ENCODE measurements at places on chromosomes 1 and 21.

GRCh38 chr1:243896313-243896712 is 46.3 kb upstream of the AKT3 start:
- no peak for DNase-seq

GRCh38 chr1:12244585-12244984 is 14.8 kb downstream of the VPS13D start:
- no peak for DNase-seq

GRCh38 chr1:228212415-228212965 is 4.6 kb downstream of the OBSCN start:
- DNase-seq, result no peak

- no peak for DNase-seq
Observed at GRCh38 chr21:37071561-37072273, 1.2 kb downstream of the PIGP start.

DNA sequence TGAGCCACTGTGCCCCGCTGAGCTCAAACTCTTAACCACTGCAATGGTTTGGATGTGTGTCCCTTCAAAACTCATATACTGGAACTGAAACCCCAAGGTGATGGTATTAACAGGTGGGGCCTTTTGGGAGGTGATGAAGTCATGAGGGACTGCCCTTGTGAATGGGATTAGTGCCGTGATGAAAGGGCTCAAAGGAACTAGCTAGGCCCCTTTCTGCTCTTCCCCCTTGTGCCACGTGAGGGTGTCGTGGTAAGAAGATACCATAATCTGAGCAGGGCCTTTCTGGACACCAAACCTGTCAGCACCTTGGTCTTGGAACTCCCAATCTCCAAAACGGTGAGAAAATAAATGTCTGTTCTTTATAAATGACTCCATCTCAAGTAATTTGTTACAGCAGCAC is 45.5 kb upstream of the SPOCD1 start:
- no peak for DNase-seq

DNA sequence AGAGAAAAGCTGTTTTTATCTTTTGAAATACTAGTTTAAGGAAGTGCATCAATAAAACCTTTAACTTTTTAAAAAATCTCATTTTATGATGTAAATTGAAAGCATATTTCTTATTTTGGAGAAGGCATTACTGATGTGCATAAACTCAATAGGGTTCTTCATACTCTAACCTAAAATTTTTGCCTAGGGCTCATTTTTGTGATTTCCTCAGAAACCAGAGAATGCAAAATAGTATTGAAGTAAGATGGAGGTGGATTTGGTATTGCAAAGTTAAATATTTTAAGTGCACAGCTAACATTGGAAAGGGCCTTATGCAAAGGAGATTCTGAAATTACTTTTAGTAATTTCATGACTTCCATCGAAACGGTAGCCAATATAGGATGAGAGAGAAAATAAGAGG is 101.9 kb downstream of the PTGER3 start:
- DNase-seq, result no peak

DNA sequence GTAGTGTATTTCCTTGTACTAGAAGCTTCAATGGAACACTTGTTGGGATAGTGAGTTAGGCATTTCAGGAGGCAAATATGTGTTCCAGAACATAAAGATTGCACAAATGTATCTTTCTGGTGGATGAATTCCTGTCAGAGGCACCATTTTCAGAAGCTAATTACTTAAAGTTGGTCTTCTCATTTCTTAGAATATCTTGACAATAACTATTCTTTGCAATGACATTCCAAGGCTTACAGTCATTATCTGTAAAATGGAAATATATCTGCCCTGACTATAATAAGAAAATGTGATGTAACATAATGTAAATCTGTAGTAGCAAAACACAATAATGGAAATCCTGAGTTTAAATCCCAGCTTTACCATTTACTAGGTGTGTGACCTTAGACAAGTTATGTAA is 2.7 kb downstream of the VCAM1 start:
- DNase-seq, result no peak

DNA sequence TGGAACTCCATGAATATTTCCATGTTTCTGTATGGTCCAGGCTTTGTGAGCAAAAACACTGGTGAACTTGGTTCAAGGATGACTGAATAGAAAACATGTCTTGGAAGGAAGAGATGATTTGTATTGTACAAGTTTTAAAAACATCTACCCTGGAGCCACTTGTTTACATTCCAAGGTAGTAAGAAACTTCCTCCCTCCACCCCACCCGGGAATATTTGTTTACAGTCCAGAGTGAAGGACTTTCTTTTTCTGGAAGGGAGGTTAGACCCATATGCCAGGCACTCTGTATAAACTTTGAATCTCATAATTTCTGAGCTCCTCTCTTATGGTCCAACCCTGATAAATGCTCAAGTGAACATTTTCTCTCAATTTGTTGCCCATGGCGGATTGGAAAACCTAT is 323.3 kb upstream of the LYPLAL1 start:
- DNase-seq, result no peak

DNA sequence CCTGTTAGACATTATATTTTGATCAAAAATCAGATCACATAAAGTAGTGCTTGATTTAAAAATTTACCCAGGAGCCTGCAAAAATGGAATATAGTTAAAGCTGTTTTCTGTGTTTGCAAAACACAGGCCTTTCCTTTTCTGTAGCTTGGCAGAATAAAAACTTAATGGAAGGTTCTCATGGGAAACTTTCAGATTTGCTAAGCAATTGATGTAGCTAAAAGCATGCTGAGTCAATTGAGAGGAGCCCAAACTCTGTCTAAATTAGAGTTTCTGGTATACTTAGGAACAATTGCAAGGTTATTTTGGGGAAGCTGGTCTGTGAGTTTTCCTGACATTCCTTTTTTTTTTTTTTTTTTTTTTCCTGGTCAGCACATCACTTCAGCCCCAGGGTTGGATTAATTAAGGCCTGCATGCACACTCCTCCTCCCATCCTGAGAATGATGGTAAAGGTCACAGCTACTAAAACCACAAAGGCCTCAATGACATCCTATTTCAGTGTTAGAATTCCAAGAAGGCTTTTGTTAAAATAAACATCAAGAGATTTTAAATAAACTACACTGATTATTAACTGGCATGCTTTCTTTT is 608.7 kb downstream of the PLPP3 start:
- no peak for DNase-seq

GRCh38 chr1:224118688-224119087 is 4.8 kb downstream of the FBXO28 start:
- no peak for DNase-seq

DNA sequence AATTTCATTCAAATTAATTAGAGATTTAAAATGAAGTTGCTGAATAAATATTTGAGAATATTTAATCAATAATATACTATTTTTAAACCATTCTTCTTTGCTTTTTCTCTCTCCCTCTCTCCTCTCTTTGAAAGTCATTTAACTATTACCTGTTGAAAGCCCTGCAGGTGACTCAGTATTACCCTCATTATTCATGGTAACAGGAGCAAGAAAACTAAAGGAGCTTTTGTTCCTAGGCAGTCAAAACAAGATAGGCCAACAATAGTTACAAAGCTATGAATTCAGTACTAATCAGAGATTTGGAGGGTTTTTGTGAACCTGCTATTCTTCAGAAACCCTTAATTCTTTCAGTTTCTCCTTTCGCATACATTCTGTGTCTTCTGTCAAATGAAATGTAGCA is 721.3 kb upstream of the NCAM2 start:
- DNase-seq, result no peak

DNA sequence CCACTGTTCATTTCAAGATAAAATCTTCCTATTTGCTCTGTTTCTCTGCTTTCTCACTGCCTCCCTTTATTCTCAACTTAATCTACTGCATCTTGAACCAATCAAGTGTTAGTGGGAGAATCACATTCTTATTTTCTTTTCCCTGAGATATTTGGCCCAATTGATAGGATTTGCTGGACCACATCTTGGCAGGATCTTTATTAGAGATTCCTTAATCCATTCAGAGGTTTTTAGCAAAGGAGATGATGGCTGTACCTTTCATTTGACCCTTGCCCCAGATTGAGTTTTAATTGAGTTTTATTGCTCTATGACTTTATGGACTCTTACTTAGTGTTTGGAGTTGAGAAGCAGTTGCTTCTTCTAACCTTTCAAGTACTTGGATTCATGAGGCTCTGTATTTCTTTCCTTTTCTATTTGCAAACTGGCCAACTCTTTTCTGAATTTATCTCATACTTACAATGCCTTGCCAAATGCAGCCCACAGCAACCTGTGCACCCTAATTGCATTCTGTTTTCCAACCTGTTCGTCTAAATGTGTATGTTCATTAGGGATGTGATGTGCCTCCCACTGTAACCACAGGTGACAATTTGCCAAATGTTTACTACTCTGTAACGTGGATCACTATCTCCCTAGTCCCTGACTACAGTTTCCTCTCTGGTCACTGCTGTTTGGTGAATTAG is 274.8 kb upstream of the KAZN start:
- DNase-seq, result no peak

DNA sequence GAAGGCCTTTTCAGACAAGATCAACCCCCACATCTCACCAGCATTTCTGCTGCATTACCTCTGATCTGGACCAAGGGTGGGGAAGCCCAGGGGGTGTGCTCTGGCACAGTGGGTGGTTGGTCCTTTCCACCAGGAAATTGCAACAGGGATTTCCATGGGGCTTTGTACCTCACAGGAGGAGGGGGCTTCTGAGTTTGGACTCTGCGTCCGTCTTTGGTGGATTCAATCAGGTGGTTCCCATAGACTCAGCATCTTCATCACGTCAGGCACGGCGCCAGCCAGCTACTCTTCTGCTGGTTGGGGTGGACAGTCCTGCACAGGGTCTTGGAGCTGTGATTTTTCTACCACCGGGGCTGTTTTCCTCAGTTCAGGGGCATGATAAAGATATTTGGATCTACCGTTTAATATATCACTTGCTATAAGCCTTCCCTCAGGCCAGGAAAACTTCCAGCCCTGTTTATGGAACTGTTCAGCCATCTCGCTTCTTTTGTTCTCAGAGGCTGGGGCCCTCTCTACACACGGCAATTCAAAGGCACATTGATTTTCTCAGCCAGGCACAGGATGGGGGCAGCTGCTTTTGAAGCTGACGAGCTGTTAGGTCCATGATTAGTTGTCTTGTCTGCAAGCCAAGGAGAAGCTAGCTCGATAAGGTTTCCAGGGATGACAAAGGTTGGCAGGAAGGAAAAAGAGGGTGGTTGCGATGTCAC is 467.3 kb downstream of the CAMTA1 start:
- no peak for DNase-seq

- no peak for DNase-seq
Observed at GRCh38 chr1:54814126-54814498, 13.0 kb upstream of the TTC22 start.

DNA sequence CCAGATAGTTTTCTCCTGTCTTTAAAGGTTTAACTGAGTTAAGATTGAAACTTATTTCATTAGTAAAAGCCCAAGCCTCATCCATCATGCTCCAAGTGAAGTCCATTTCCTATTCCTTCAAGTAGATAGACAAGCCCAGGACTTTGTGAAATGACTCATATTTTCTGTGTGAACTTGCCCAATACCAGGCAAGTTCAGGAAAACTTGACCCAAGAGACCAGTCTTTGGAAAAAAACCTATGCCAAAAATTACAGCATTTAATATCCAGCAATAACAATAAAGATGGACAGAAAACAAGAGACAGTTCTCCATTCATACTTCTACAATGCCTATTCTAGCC is 405 bp upstream of the RAB29 start:
- DNase-seq, result no peak

- no peak for DNase-seq
Observed at GRCh38 chr1:63698001-63698838, 75.6 kb upstream of the ROR1 start.

DNA sequence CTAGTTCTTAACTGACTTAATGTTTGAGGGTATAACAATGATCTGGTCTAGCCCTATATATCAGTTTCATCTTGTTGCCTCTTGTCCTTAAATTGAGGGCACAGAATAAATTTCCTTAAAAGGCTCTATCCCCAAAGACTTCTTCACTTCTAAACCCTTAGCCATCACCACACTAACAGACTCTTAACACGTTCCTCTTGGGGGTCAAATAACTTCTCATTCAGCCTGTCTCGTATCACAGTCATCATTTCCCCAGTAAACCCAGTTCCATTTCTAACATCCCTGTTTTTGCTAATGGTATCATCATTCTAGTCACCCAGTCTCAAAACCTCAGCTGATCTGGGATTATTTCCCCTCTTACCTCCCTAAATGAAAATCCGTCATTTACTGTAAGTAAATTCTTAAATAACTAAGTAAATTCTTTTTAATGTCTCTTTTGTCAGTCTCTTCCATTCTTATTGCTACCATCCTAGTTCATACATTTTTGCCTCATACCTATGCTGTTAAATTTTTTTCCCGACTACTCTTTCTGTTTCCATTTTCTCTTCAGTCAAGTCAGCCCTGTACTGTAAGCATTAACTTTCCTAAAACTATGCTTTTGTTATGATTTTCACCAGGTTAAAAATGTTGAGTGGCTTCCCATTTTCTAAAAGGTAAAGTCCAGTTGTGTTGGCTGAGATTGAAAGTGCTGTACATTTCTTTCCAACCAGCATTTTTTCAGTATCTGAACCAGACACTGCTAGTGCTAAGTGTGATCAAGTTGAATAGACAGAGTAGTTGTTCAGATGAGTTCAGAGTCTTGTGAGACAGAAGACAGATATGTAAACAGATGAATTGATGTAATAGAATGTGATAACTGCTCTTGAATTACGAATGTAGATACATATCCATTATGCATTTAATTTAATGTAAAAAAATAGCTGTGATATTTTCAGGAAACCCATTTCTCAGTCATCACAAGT is 6.9 kb downstream of the CTTNBP2NL start:
- DNase-seq, result no peak

DNA sequence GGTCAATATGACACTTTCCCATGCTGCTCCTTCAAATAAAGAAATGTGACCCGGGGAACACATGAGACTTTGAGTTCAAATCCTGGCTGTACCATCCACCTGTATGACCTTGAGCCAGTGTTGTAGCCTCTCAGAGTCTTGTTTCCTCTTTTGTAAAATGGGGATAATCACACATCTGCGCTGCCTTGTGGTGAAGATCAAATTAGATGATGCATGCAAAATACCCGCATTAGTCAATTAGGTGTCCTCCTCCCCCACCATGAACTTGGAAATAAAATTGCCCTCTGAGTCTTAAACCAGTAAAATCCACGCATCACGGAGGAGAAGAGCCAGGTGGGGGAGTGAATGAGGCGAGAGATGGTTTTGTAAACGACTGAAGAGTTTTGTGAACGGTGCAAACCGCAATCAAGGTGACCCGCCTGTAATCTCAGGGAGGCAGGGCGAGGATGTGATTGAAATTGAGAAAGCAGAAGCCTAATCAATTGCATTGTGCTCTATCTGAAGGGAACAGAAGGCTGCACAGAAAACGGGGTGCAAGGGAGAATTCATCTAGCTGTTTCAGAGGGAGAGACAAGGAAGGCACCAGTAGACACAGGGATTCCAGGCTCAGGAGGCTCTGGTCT is 5.8 kb upstream of the AHDC1 start:
- DNase-seq, result no peak

DNA sequence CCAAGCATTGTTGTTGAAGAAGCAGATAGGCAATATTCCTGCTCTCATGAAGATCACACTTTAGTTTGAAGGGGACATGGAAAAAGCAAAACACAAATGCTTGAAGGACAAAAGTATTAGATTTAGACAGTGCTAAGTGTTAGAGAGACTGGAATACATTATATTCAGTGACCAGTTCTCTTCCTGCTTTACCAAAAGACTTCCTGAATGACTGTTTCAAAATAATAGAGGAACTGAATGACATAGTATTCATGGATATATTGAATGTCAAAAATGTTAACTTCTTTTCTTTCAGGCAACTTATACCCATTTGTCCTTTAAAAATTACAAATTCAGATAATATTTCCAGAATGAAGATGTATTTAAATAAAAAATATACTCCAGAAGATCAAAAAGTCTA is 178.0 kb upstream of the IVNS1ABP start:
- peak; percentile 38 for DNase-seq

Measured in AML-193 (cell line).